ENCODE measurements at places on chromosomes 1 and 21. TPM values are rescaled to one million over a fixed set of nuclear protein-coding genes. Genes with fewer than 3 reads are reported as not detected.

DNA sequence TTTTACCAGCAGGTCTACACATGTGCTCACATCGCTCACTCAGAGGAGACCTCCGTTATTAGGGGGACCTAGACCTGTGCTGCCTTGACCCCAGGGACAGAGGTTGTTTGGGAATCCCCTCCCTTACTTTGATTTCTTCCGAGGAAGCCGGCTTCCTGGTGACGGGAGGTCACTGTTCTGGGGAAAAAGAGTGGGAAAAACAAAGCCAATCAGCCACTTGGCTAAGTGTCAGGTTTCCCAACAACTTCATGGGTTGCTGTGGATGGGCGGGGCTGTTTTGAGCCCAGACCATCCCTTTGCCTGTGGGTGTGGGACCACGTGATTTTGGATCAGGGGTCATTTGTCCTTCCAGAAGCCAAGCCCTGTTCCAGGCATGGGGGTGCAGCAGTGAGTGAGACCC lies 7.1 kb upstream of the KCNAB2 start:
- DNase-seq, result no peak

DNA sequence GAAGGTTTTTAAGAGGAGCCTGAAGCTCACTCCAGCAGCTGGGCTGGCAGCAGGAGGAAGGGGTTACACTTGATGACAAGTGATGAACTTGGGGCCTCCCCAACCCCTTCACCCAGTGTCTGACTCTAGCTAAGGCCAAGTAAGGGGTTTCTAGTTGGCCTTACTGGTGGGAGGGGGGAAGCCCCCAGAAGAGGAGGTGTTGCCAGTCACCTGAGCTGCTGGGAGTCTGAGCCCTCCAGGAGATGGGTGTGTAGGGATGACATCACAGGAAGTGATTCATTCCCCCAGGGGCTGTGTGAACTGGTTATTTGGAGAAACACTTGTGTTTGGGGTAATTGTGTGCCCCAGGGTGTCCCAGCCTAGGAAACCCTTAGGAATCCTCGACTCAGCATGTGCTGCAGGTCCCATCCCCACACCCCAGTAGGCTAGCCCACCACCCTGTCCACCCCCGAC lies 3.1 kb downstream of the PADI1 start:
- no peak for DNase-seq

GRCh38 chr1:151611832-151612500 lies at the start of gene SNX27:
Gene SNX27, plus strand, starts transcription at chr1:151612050. Its CDS starts 152 bp downstream, at chr1:151612202.
- peak; percentile 88 for DNase-seq

Gene ARHGEF11
- total RNA-seq, result 1.0 TPM

- peak; percentile 80 for DNase-seq
These were observed at the start of gene ATPAF1 for GRCh38 chr1:46667782-46668760. Gene ATPAF1, minus strand, starts transcription at chr1:46668364. Its CDS starts 42 bp downstream, at chr1:46668322.

DNA sequence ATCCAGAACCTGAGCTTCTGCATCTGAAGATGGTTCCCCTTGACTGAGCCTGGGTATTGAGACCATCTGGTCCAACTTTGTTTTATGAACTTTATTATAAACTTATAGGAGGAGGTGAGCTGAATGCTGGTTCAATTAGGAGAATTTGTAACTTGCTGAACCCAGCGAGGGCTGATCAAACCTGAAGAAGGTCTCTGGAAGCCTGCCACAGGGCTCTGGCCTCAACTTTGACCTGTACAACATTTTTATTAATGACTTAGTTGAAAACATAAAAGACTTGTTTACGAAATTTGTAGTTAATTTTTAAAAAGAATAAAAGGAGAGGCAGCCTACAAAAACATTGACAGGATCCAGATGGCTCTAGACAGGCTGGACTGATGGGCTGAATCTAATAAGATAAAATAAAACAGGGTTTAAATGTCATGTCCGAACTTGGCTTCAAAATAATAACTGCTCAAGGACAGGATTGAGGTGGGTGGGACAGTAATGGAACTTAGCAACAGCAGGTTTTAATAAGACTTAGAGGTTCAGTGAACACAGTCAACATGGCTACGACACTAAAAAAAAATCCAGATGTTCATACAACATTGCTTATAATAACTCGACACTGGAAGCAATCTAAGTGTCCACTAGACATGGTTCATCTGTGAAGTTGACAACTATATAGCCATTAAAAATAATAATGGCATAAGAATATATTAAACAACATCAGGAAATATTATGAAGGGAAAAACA lies 53.4 kb upstream of the GJB5 start:
- DNase-seq, result no peak

GRCh38 chr1:176896216-176896615 lies 268.3 kb downstream of the ASTN1 start:
- DNase-seq, result no peak

DNA sequence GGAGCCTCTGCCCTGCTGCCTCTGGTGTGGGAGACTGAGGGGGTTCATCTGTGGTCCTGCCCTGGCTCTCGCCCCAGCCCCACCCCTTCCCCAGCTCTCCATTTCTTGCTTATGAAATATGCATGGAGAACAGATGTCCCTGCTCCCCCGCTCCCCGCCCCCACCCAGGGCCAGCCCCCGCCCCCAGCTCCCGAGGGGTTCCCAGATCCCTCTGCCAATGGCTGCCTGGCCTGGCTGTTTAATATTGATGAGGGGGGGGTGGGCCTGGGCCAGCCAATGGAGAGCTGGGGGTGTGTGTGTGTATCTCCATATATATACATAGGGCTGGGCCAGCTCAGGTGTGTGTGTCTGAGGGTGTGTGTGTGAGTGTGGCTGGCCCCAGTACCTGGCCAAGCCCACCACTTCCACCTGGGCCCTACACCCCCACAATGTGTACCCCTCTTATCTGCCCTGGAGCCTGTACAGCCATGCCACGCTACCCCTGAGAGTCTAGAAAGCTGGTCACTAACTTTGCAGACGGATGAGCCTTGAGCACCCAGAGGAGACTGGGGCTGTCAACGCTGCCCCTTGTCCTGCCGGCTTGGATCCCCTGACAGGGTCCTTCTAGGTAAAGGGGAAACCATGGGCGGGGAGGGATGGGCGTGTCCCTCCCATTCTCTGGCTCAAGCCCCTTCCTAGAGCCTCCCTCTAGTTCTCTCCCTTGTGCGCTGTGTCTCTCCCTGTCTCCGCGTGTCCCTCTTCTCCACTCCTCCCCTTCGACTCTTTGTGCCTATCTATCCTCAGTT lies at the start of gene NHLH1:
NHLH1 (plus strand) TSS at position 341 of the 785 bp plus-strand sequence. CDS start 3,661 bp downstream, outside the sequence.
- DNase-seq, result no peak

DNA sequence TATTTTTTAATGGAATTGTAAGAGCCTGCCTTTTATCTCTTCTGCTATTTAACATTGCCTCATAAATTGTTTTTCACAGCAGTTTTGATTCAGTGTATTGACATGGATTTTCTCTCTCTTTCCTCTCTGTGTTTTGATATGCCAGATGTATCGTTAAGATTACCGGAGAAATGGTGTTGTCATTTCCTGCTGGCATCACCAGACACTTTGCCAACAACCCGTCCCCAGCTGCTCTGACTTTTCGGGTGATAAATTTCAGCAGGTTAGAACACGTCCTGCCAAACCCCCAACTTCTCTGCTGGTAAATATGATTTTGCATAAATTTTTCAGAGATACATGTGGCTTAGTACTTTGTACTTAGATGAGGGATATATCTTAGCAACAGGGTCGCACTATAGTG lies 23.1 kb upstream of the DYNLT5 start:
- no peak for DNase-seq

DNA sequence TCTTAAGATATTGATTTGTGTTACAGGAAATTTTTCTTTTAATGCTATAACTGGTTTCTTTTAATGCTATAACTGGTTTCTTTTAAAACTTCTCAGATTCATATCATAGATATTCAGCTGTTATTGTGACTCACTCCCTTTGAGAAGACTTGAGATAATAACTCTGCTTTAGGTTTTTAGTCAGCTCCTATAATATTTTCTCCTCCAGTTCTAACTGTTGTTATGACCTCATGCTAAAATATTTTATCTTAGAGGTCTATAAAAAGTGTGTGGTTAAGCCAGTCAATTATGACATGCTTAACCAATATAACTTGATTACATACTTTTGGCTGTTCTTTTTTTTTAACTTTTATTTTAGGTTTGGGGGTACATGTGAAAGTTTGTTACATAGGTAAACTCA lies 280.2 kb downstream of the PTGER3 start:
- DNase-seq, result no peak

- DNase-seq, result no peak
These were observed 60.2 kb upstream of the CFAP126 start for GRCh38 chr1:161427733-161428516.

- DNase-seq, result no peak
These were observed 50.3 kb upstream of the LRRC8C start for GRCh38 chr1:89582571-89582970.

- no peak for DNase-seq
These were observed at the start of gene HSD11B1 for GRCh38 chr1:209704584-209704983. Gene HSD11B1, plus strand, starts transcription at chr1:209704846. Its CDS starts 97 bp downstream, at chr1:209704943.

- no peak for DNase-seq
These were observed 61.1 kb upstream of the PTBP2 start for GRCh38 chr1:96660503-96660902.

GRCh38 chr1:8165595-8166360 lies 139.7 kb upstream of the ERRFI1 start:
- DNase-seq, result no peak

GRCh38 chr1:94096797-94097549 lies 24.0 kb downstream of the ABCA4 start:
- DNase-seq, result no peak

Gene EDN2
- total RNA-seq, result not detected

Gene CFHR4
- total RNA-seq, result not detected

Gene FBXO2
- total RNA-seq, result 13.2 TPM

Gene AGMAT
- 3.4 TPM for total RNA-seq

Gene NIBAN1
- total RNA-seq, result 133 TPM

GRCh38 chr1:27588256-27589232 lies 15.4 kb downstream of the AHDC1 start:
- peak; percentile 49 for DNase-seq

- no peak for DNase-seq
These were observed 537.4 kb upstream of the ZRANB2 start for GRCh38 chr1:71618191-71618590.

GRCh38 chr1:229694053-229694693 lies 68.1 kb downstream of the URB2 start:
- no peak for DNase-seq

GRCh38 chr21:19540287-19540686 lies 1136.7 kb upstream of the TMPRSS15 start:
- DNase-seq, result no peak

Gene KCNQ4
- total RNA-seq, result 0.56 TPM

DNA sequence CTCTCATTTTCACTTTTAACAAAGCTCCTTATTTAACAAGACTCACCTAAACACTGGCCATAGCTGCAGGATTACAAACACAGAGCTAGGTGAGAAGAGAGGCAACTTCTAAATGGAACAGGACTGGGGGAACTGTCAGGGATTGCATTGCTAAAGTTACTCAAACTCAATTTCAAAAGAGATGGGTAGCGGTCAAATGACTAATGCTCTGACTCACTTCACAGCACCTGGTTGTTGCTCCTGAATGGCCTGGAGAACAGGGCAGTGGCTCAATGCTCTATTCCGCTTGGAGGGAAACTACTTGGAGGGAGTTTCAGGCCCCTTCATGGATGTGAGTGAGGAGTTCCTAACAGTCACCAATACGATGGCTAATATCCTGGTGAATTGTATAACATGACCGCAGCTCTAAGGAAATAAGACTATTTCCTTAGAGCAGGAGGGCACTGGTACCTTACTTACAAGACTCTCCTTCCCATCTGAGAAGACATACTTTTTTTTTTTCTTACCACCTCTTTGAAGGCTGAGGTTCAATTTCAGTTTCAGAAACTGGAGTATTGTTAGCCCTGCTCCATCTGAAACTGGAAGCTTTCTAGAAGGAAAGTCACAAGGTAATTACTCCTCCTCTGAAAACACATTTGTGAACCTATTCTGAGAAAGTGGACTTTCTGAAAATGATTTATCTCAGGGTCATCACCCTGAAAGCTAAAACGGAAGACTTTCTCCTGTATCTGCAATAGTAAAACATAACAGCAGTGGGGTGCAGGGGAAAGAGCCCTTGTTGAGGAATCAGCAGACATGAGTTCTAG lies 9.5 kb downstream of the DPT start:
- DNase-seq, result no peak

DNA sequence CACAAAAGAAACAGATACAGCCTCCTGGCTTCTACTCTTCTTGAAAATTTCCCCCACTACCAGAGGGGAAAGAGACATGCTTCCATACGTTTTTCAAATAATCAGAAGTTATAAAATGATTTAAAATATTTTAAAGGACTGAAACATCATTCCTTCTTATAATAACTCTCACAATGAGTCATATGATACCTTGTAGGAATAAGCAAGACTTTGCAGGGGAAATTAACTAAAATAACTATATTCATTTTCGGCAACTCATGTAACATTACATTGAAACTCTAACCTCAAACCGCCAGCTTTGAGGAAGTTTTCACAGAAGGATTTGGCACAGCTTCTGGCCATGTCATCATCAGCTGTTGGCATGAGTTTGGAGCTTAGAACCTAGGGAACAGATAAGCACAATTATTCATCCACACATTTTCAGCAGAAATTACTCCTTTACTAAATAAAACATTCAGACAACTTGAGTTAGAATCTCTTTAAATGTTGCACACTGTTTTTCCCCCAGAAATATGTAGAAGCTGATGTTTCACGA lies 85.9 kb downstream of the USP24 start:
- no peak for DNase-seq

All from natural killer cell treated with Interleukin-12 subunit alpha and Interleukin-12 subunit beta and Interleukin-15 and Interleukin-18, amount 100 ng/mL, for 72 hours (primary cell).